Eye (tissue), 1 donor: ENCODE measurements at places on chromosomes 3 and 15.

DNA sequence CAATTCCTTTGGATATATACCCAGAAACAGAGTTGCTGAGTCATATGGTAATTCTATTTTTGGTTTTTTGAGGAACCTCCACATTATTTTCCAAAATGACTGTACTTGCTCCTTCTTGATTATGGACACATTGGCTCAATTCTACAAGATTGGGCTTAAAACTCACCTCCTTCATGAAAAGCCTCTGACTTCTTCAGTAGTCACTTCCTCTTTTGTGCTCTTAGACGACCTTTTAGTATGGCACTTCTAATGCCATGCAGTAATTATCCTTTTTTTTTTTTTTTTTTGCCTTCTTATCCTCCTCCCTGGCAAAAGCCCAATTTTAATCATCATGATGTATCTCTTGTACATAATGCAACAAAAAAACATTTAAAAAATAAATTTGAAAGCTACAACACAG lies 33.0 kb upstream of the ABHD17C start:
- DNase-seq, result no peak

- peak; percentile 85 for DNase-seq
Observed at GRCh38 chr3:23805633-23806533, at the start of gene UBE2E1. Gene UBE2E1, plus strand, starts transcription at chr3:23805955. Its CDS starts 1,315 bp downstream, at chr3:23807270.

DNA sequence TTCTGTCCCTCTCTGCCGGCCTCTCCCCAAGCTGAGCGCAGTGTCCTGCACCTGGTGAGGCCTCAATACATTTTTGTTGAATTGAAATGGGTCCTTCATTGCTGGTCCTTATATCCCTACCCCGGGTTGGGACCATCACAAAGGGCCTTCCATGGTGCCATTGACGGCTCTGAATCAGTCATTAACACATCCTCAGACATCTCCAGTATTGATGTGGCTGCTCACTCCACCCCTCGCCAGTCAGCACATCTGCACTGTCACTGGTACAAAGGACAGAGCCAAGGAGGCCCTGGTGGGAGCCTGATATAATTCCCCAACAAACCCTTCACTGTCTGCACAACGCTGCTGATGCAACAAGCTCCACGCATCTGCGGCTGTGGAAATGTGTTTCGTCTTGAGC lies 191.6 kb upstream of the TOPAZ1 start:
- DNase-seq, result no peak

GRCh38 chr15:25947323-25948314 lies 84.5 kb upstream of the ATP10A start:
- DNase-seq, result peak; percentile 53

GRCh38 chr15:44035781-44036699 lies 159.0 kb downstream of the FRMD5 start:
- DNase-seq, result no peak

DNA sequence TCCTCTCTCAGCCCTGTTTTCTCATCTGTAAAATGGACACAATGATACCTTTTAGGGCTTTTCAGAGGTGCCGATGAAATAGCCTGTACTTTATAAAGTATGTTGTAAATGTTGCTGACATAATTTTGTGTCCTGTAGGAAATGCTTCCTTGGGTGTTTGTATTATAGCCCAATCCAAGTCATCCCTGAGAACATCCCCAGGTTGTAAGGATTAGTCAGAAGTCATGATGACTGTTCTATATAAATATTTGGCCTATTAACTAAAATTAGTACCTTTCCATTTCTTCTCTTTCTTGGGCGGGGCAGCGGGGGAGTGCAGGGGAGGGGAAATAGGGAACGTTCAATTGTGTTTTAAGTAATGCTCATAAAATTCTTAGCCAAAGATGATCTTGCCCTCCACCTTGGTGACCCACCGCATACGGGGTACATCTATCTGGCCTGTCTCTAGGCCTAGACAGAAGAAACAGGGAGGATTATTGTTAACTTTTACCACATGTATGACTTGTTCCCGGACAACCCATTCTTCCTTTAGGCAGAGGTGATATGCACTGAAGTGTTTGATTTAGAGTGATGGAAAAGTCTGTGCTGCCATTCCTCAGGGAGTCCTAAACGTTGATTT lies 120.7 kb downstream of the VGLL4 start:
- no peak for DNase-seq
